ENCODE measurements at places on chromosomes 1 and 21.

- DNase-seq = no peak
These were observed 5.7 kb upstream of the CPLANE2 start for GRCh38 chr1:16242556-16243214.

- no peak for DNase-seq
These were observed 82.6 kb upstream of the CCDC190 start for GRCh38 chr1:162943622-162944021.

GRCh38 chr1:179230251-179230650, 774 bp upstream of the ABL2 start:
- DNase-seq = no peak

- no peak for DNase-seq
These were observed 65.8 kb downstream of the BEND5 start for GRCh38 chr1:48710915-48711314.

GRCh38 chr1:28176492-28177470, at the start of gene PTAFR:
Gene PTAFR, minus strand, starts transcription at chr1:28176690. Its CDS starts 25,669 bp downstream, at chr1:28151021.
- DNase-seq = no peak

- DNase-seq = no peak
These were observed 159.2 kb downstream of the HFM1 start for GRCh38 chr1:91245435-91245834.

- no peak for DNase-seq
These were observed 90.5 kb downstream of the TRABD2B start for GRCh38 chr1:47906527-47907176.

GRCh38 chr1:51308636-51309035, 21.7 kb downstream of the TTC39A start:
- no peak for DNase-seq

- no peak for DNase-seq
These were observed 177.4 kb upstream of the NRIP1 start for GRCh38 chr21:15241997-15242736.

GRCh38 chr1:59173721-59174120, 123.2 kb upstream of the FGGY start:
- DNase-seq = no peak

GRCh38 chr1:117591252-117591651, 14.6 kb upstream of the TENT5C start:
- no peak for DNase-seq

DNA sequence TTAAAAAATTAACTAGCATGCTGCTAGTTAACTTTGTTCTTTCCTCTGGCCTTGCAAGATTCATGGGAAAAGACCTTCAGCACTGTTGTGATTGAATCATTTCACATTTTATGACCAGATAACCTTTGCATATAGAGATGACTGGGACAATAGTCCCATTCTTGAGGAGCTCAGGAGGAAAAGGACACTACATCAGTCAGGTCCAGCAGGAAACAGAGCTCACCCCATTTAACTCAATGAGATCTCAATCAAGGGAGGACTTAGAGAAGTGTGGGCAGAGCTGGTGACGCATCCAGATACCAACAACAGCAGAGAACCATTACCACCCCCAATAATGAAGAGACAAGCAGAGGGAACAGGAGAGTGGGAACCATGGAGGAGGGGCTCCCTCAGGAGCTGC, 109.4 kb upstream of the GUCA2B start:
- DNase-seq = no peak

DNA sequence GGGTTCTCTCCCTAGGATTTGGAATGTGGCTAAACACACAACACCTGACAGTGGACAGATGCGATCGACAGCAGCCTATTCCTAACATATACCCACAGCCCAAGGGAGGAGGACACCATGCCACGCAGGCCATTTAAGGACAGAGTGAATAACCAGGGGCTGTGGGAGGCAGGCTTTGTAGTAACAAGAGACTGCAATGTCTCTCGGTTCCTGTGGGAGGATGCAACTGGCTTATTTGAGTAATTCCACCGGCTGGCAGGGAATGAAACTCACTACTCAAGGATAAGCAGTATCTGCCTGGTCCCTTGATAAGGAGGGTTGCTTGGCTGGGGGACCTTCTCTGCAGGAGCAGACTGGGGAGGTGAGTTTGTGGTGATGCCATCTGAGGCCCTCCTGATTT, 109.6 kb downstream of the PCP4 start:
- DNase-seq = no peak

DNA sequence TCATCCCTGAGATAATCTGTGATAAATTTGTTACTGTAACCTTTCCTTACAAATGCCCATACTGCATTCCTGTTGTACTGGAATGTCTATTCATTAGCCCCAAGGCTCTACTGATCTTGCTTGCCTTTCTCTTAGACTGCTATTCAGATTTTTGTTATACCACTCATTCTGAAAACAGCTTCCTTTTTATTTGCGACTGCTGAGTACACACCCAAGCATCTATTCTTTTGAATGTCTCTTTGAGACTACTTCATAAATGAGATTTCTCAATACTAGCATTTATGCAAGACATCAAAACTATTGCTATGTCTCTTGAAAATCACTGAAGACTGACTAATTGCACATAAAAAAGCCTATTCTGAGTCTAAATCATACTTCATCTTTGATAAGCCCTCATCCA, 38.6 kb downstream of the DENND1B start:
- no peak for DNase-seq

Measured in activated CD8-positive, alpha-beta memory T cell treated with anti-CD3 and anti-CD28 coated beads, Interleukin-2, amount 10 ng/mL, durations not matched to agents 7 days and 5 days (primary cell).